Adrenal gland (tissue), 19 donors: ENCODE measurements at places on chromosomes 3 and 15.

DNA sequence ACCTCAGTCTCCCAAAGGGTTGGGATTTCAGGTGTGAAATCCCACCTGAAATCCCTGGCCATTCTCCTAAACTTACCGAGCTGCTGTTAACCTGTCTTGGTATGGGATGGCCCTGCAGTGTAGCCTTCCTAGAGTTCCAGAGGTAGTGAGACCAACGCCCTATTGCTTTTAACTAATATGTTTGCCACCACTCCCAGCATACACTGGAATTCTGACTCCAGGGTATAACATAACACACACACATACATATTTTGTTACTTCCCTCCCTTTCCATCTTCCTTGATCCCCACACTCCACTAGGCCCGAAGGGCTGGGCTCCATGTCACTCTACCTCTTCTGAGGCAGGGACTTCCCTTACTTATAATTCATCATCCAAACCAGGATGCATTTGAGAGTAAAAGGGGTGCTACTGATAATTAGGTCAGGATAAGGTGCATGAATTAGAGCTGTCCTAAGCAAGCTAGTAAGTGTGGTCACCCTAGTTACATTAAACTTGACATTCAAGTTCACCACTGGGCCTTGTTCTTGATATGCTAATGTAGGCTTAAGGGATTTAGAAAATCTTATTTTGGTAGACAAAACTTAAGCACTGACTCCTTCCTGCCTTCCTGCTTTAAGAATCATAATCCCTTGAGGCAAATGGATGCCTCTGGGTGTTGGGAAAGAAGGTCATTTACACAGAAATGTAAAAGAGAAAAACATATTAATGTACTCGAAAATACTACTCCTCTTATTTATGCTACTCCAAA, 317.6 kb downstream of the MAGI1 start:
- no peak for DNase-seq
- no peak overlapping the region for H3K27ac ChIP-seq
- no peaks in the 10 kb centered on the region for H3K27me3 ChIP-seq
- peaks cover 6% of the 10 kb centered on the region for H3K4me1 ChIP-seq
- H3K4me3 ChIP-seq = no peak overlapping the region

DNA sequence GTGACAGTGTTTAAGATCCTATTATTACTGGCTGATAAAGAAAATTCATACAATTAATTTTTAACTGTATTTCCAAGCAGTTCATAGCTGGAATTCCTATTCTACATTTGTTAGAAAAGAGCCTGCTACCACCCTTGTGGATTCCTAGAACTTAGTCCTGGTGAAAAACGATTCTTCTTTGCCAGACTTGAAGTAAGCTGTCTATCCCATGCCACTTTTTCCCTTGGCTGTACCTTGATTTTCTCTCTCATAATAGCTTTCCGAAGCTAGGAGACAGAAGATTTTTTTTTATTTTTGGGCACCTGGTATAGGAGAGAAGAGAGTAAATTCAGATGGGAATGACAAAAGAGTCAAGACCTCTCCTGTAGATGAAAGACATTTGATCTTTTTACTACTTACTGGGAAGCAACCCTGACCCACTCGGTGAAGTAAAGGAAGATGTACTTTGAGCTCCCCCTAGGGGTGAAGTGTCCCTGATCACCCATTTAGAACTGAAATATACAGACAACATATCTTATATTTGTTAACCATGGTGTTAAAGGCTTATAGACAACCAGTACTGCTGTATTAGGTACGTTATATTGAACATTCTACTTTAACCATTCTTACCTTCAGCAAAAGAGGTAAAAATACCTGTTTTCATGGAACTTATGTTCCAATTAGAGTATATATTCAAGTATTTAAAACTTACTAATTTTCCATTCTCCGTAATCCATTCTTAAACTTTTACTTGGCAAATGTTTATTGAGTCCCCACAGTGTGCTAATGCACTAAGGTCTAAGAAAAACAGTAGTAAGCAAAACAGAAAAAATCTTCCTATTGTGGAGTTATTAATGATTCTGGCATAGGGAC, 36.2 kb upstream of the C3orf38 start:
- H3K27ac ChIP-seq = no peak overlapping the region
- H3K4me1 ChIP-seq = no peaks in the 10 kb centered on the region
- H3K36me3 ChIP-seq = no peaks in the 10 kb centered on the region

DNA sequence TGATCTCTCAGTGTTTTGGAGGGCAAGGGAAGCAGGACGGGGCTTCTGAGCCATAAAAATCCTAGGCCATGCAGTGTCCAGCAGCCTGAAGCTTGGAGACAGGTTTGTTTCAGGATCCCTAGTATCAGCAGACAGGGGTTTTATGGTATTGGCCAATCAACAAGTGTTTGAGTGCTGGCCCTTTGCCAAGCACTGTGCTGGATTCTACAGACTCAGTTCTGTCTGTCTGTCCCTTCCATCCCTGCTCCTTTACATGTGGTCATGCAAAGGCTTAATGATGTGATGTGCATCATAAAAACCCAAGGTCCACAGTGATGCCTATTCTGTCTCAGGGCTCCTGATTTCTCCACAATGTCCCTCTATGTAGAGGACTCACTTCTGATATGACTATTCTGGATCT, 184.1 kb downstream of the LRTM1 start:
- DNase-seq = no peak
- no peak overlapping the region for H3K27ac ChIP-seq
- no peaks in the 10 kb centered on the region for H3K4me1 ChIP-seq
- H3K36me3 ChIP-seq = no peaks in the 10 kb centered on the region
- no peak overlapping the region for H3K4me3 ChIP-seq

- DNase-seq = no peak
- H3K4me1 ChIP-seq = no peaks in the 10 kb centered on the region
- H3K36me3 ChIP-seq = no peaks in the 10 kb centered on the region
- H3K27ac ChIP-seq = no peak overlapping the region
These were observed 301.0 kb downstream of the CADM2 start for GRCh38 chr3:85259748-85260147.

GRCh38 chr3:243356-243725, 46.8 kb downstream of the CHL1 start:
- no peak overlapping the region for H3K4me3 ChIP-seq
- no peak for DNase-seq
- no peaks in the 10 kb centered on the region for H3K36me3 ChIP-seq
- H3K4me1 ChIP-seq = no peaks in the 10 kb centered on the region
- H3K27ac ChIP-seq = no peak overlapping the region
- no peaks in the 10 kb centered on the region for H3K27me3 ChIP-seq

DNA sequence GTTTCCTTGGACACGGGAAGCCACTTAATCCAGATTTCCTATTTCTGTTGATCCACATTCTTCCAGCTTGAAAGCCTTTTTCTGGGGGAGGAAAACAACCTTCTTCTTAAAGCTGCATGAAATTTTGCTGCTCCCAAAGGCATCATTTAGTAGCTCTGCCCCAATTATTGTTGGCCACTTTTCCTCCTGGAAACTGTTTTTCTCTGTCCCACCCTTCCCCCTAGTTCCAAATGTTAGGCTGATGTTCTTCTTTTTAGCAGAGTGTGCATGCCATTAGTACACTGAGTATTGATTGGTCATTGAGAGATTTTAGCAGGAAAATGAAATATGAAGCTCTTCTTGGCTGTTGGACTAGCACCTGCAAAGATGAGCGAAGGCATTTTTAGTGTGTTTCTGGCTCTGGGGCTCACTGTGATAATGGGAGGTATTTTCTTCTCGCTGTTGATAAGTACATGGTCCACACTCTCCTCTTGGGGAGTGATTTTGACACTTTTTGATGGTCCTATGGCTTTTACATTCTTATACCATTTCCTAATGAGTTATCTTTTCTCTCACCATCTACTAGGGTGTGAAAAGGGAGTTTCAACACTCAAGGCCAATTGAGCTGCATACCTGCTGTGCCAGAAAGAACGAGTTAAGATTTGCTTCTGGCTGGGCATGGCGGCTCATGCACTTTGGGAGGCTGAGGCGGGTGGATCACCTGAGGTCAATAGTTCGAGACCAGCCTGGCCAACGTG, 200.5 kb downstream of the PTPRG start:
- H3K27ac ChIP-seq = no peak overlapping the region
- no peak for DNase-seq
